ENCODE measurements at places on chromosomes 2 and 18.

- no peak for DNase-seq
Observed at GRCh38 chr2:101902169-101902568, 89.6 kb upstream of the IL1R2 start.

- DNase-seq: no peak
Observed at GRCh38 chr2:101556033-101556459, 81.1 kb upstream of the RFX8 start.

DNA sequence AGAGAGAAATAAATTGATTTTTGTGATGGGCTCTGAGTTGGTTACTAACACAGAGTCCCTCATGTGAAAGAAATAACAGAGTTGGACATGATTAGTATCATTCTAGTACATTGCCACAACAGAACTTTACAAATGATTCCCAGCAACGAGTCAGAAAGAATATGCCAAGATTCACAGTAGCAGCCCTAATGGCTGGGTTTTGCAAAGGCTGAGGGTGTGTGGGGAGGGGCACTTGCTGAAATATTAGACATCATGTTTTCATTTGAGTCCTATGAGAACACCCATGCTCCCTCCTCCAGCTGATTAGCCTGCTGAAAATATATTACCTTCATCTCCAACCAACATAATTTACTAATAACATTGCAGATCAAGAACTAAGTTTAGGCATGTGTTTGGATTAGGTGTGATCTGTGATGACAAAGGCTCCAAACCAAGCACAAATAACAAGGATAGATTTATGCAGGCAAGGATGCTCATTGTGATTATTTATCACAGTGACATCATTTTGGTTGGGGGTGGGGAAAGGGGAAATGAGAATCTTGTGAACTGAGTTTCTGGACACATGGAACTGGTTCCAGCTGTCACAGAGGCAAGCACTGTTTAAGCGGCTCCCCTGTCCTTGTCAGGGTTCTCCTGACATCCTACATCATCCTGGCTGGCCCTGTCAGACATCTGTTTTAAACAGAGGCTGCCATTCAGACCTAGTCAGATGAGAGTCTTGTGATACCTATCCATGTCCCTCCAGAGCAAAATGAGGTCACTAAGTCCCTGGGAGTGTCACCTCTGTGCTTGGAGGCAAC lies 205.8 kb upstream of the NCKAP5 start:
- DNase-seq: no peak

DNA sequence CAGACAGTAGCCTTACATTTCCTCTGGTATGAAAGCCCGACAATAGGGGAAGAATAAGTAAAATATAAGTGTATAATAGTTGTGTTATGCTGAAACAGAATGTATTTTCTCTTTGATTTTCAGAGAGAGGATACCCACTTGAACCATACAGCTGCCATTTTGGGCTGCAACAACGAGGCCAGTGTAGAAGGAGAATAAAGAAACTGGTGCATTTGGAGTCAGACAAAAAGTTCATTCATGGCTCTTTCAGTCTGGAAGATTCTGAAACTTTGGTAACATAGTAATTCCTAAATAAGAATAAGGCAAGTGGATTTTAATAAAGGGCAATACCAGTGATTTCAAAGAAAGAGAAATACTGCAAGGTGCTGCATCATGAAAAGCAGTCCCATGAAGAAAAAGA lies 610.9 kb downstream of the LRP1B start:
- no peak for DNase-seq

GRCh38 chr2:161954103-161954502 lies 119.9 kb downstream of the DPP4 start:
- DNase-seq: no peak
